ENCODE measurements at places on chromosomes 3 and 15.

- DNase-seq, result no peak
These were observed 443.1 kb upstream of the MDFIC2 start for GRCh38 chr3:70755526-70755925.

GRCh38 chr3:146655333-146655996 is 50.3 kb upstream of the PLSCR5 start:
- DNase-seq, result no peak

DNA sequence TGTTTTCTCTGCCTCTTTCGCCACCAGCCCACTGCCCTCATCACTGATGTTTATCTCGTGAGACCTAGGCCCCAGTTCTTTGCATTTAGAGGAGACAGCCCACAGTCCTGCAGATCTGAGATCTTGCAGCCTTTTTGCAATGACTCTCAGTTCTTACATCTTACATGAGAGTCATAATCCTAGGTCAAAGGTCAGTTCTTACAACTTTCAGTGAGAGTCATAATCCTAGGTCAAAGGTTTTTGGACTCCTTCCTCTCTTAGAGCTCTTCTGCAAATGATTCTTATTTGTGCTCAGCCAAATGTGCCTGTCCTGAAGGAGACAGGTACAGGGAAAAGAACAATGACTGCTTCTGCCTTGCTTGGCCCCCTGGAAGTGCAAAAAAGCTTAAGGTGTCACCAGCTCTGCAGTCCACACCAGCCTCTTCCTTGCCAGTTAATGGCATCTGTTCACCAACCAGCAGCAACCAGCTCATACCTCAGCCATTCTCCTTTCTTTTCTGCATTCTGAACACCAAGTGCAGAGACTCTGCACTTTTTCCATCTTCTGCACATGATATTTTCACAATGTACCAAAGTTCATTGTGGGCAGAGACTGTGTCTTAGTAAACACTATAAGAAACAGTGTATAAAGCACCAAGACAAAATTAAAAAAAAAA is 67.1 kb downstream of the ABHD5 start:
- no peak for DNase-seq

DNA sequence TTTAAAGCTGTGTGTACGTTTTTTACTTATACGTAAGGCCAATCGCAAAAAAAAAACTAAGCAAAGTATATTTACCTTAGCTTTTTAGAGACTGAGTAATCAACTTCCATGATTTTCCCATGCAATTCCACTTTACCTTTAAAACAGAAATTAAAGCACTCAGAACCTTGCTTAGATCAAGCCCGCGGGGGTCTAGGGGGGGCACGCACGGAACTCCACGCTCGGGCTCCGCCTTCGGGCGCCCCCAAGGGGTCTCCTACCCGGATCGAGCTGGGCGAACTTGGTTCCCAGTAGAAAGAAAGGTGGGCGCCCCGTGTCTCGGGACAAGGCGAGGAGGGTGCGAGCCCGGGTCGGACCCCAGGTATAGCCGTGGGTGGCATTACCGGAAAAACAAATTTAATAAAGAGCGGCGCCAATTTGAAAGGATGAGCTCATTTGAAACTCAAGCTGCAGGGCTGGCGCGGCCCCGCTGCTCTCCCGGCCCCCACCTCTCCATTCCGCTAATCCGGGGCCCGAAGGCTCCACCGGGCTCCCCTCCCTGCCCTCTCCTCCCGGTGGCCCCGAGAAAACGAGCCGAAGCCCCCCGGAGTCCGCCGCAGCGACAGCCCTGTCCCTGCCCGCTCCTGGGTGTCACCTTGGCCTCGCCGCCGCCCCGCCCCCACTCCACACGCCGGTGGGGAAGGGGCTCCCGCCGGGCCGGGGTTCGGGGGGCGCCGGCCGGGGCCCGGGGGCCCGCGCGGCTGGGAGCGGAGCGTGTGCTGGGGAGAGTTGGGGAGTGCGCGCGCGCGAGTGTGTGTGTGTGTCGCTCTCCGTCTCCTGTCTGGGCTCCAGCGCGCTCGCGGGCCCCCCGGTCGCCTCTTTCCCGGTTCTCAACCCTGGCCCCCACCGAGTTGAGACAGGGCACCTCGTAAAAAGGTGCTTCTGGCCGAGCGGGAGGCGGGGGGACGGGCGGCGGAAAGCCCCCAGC is 1.5 kb downstream of the IGF2BP2 start:
- no peak for DNase-seq

DNA sequence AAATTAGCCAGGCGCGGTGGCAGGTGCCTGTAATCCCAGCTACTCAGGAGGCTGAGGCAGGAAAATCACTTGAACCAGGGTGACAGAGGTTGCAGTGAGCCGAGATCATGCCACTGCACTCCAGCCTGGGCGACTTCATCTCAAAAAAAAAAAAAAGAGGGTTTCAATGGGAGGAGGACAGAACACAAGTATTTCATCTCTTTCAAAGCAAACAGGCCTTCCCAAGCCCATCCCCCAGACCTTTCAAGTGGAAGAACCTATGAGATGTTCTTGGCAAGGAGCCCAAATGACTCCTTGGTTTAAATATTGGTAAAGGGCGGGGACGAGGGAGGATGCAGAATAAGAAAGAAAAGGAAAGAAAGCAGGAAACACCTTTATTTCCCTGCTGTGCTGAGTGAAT is 62.2 kb upstream of the MCF2L2 start:
- DNase-seq, result no peak

Data from CD4-positive, alpha-beta T cell treated with Interleukin-1 beta for 1 hour (primary cell).